Cerebellar nuclear complex (tissue), 1 donor: ENCODE measurements at places on chromosomes 1 and 21.

GRCh38 chr1:28173151-28173979 is 3.1 kb downstream of the PTAFR start:
- no peak for DNase-seq

DNA sequence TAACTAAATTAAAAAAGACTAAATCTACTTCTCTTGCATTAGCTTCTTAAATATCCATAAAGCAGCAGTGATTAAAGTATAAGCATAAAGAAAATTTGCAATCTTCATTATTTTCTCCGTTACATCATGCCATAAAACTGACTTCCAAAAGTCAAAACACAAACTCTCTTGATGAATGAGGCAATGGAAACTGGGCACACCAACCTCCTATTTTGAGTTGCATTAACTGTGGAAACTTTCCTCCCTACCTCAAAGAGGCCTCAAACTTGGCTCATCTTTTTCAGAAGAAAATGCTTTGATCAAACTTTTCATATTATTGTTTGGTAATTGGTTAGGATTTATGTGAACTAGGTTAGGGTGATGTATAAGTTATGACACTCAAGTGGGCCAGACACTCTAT is 4.1 kb upstream of the BTG3 start:
- no peak for DNase-seq

GRCh38 chr21:28827422-28827821 is 165.3 kb downstream of the LTN1 start:
- DNase-seq, result no peak

GRCh38 chr1:69743146-69743545 is 175.4 kb downstream of the LRRC7 start:
- no peak for DNase-seq

GRCh38 chr1:18641005-18641941 is 10.6 kb downstream of the PAX7 start:
- DNase-seq, result no peak

DNA sequence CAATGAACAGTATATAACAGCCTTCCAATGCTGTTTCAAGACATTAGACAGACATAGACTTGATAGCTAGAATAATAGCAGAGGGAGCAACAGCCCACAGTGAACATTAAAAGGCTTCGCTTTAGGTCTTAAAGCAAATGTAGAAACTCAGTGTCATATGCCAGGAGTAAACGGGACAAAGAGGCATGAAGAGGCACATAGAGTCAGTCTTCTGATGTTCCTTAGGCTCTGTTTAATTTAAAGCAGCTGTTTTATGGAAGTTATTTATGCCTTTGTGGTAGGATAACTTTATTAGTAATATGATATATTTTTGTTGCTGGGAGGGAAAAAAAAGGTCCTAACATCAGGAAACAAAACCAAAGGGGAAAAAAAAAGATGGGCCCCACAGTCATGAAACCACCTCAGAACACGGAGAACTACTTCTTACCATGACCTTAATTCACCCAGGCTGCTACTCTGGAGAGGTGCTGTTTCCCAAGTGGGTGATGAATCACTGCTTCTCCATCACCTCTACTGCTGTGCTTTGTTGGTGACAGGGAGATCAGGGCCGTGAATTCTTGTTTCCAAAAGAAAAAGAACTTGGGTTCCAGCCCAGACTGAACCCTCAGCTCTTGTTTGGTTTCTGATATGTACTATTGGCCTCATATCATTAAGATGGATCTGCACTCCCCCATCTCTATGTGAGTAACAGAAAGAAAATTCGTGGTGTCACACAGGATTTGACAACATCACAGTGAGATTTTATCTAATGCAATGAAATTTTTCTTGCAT is 616.9 kb downstream of the KIF26B start:
- DNase-seq, result no peak

GRCh38 chr1:228282329-228283042 is 74.6 kb downstream of the OBSCN start:
- no peak for DNase-seq

DNA sequence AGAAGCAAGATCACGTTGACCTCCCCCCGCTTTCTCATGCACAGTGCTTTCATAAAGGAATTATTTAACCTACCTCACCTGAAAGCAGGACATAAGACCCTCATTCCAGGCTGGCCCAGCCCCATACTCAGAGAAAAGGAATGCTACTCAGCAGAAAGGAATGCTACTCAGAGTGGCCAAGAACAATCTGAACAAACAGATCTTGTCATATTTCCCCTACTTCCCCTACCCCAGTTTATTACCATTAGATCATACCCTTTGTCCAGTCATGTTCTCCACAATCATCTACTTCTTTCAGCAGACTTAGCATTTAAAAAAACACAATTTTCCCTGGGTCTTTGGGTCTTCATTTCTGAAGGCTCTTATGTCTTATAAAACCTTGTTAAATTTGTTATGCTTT is 89.8 kb downstream of the SLC16A1 start:
- no peak for DNase-seq

GRCh38 chr21:45120975-45121374 is 46.6 kb downstream of the ADARB1 start:
- DNase-seq, result no peak
